Caco-2 (cell line): ENCODE measurements at places on chromosomes 6 and 20. TPM values are rescaled to one million over a fixed set of nuclear protein-coding genes. Genes with fewer than 3 reads are reported as not detected.

- peak overlapping the region; percentile 78 for H3K27ac ChIP-seq
- DNase-seq, result peak; percentile 78
- no peaks in the 10 kb centered on the region for H3K36me3 ChIP-seq
- H3K4me1 ChIP-seq, result peaks cover 41% of the 10 kb centered on the region
- no peak overlapping the region for H3K4me3 ChIP-seq
- no peaks in the 10 kb centered on the region for H3K27me3 ChIP-seq
These were observed 501.8 kb upstream of the SULF2 start for GRCh38 chr20:48287021-48287494.

The PHACTR1 gene
- total RNA-seq, result 0.41 and 0.67 TPM in 2 replicates

The FILIP1 gene
- total RNA-seq, result 0.07 TPM in 1 of 2 replicates, not detected in the other

DNA sequence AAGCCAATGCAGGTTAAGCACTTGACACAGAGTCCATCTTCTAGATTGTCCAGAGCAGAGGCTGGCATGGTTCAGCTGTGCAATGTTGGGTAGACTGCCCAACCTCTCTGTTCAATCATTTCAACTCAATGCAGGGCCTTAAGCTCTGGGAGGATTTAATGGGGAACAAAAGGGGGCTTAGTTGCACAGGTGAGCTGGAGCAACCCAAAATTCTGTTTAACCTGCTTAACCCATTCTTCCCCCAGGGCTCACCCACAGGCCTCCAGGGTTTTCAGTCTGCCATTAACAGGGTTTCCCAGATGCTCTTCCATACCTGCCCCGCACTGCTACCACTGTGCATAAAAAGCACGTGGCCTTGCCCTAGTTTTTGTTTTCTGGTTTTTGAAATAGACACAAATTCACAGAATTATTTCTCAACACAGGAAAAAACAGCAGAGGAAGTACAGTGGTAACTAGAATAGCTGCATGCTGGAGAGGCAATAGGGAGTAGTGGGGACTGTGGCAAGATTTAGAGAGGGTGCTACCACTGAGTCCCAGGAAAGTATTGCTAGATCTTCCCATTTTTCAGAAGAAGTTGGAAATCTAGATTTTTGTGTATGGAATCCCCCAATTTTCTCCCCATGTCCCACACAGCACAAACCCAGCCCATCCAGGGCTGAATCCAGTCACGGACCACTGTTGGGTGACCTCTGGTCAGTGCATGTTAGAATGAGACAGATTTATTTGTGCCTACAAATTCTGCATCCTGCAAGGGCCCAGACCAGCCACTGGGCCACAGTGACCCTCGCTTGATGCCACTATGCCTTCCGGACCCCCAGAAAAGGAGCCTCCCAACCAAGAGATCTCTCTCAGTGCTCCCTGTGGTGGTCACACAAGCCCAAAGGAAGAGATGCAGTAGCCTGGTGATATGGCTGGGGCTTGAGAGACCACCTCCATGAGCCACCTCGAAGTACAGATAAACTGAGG, 4.6 kb downstream of the PTGIS start:
- no peaks in the 10 kb centered on the region for H3K36me3 ChIP-seq
- no peak overlapping the region for H3K4me3 ChIP-seq
- H3K27ac ChIP-seq, result peak overlapping the region; percentile 2

The LY6G5C gene
- 2.0 and 2.9 TPM in 2 replicates for total RNA-seq

The DPPA5 gene
- not detected in 2 replicates for total RNA-seq

GRCh38 chr6:29758761-29759160, 35.5 kb downstream of the HLA-F start:
- H3K27ac ChIP-seq, result no peak overlapping the region
- no peak for DNase-seq
- H3K4me1 ChIP-seq, result no peaks in the 10 kb centered on the region
- H3K27me3 ChIP-seq, result no peaks in the 10 kb centered on the region

GRCh38 chr6:83367104-83367503, 63.7 kb downstream of the ME1 start:
- H3K36me3 ChIP-seq, result no peaks in the 10 kb centered on the region
- no peaks in the 10 kb centered on the region for H3K27me3 ChIP-seq
- no peaks in the 10 kb centered on the region for H3K4me1 ChIP-seq
- no peak overlapping the region for H3K4me3 ChIP-seq
- DNase-seq, result no peak
- H3K27ac ChIP-seq, result no peak overlapping the region

- no peaks in the 10 kb centered on the region for H3K36me3 ChIP-seq
- no peaks in the 10 kb centered on the region for H3K27me3 ChIP-seq
- no peak overlapping the region for H3K4me3 ChIP-seq
- no peaks in the 10 kb centered on the region for H3K4me1 ChIP-seq
- DNase-seq, result peak; percentile 56
- no peak overlapping the region for H3K27ac ChIP-seq
These were observed 41.5 kb upstream of the KCNQ5 start for GRCh38 chr6:72580281-72580940.

DNA sequence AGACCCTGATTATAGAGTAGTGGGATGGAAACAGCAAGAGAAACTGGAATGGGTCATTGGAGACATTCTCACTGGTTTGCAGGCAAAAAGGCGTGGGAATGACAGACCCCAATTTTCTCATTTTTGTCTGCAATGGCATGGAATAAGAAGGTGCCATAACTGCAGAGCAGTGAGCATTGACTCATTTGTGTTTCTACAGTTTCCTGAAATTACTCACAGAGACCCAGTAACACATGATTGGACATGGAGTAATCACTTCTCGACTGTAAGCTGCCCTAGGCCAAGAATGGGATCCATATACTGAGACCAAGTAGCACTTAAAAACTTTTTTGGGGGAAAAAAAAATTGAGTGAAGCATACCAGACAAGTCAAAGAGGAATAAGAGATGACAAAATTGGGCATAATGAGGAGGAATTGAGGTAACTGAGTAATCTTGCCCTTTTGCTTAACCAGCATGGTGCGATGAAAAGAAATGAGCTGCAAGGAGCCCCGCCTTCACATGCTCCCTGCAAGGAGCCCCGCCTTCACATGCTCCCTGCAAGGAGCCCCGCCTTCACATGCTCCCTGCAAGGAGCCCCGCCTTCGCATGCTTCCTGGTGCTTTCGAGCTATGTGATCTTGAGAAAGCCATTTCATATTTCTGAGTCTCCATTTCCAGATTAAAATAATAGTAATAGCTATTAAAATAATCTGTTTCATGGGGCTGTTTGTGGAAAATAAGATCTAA, 44.1 kb downstream of the NHSL1 start:
- no peak overlapping the region for H3K27ac ChIP-seq
- H3K36me3 ChIP-seq, result no peaks in the 10 kb centered on the region
- no peak overlapping the region for H3K4me3 ChIP-seq
- H3K4me1 ChIP-seq, result 0 out of 2 replicates have a peak, but pooled peaks cover 4% of the 10 kb centered on the region
- DNase-seq, result no peak

- DNase-seq, result no peak
- no peak overlapping the region for H3K27ac ChIP-seq
- no peak overlapping the region for H3K4me3 ChIP-seq
- no peaks in the 10 kb centered on the region for H3K27me3 ChIP-seq
These were observed 169.7 kb downstream of the HAO1 start for GRCh38 chr20:7770578-7770977.

The CENPQ gene
- total RNA-seq, result 12.4 and 13.4 TPM in 2 replicates

DNA sequence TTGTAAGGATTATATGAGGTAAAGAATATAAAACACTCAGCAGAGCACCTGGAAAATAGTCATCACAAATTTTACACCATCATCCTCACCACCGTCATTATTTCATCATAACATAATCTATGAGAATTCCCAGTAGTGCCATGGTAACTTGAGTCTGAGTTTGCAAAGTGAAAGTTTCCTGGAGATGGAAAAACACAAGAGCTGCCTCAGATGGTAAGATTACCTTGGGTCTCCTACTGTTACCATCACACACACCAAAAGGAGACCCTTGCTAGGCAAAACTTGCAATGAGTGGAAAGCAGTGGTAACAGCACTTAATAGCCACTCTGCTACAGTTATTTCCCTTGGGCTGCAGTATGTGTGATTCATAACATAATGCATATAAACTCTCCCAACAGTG, 589.8 kb downstream of the RNF144B start:
- H3K36me3 ChIP-seq, result no peaks in the 10 kb centered on the region
- no peak overlapping the region for H3K27ac ChIP-seq
- H3K4me3 ChIP-seq, result no peak overlapping the region
- H3K27me3 ChIP-seq, result no peaks in the 10 kb centered on the region
- no peaks in the 10 kb centered on the region for H3K4me1 ChIP-seq

- no peaks in the 10 kb centered on the region; the same call in 1 of the 2 replicates for H3K36me3 ChIP-seq
- peaks cover 36% of the 10 kb centered on the region for H3K4me1 ChIP-seq
- H3K27me3 ChIP-seq, result no peaks in the 10 kb centered on the region
- H3K27ac ChIP-seq, result peak overlapping the region; percentile 93
- H3K4me3 ChIP-seq, result no peak overlapping the region
These were observed 27.8 kb downstream of the SERPINB6 start for GRCh38 chr6:2943564-2943955.

DNA sequence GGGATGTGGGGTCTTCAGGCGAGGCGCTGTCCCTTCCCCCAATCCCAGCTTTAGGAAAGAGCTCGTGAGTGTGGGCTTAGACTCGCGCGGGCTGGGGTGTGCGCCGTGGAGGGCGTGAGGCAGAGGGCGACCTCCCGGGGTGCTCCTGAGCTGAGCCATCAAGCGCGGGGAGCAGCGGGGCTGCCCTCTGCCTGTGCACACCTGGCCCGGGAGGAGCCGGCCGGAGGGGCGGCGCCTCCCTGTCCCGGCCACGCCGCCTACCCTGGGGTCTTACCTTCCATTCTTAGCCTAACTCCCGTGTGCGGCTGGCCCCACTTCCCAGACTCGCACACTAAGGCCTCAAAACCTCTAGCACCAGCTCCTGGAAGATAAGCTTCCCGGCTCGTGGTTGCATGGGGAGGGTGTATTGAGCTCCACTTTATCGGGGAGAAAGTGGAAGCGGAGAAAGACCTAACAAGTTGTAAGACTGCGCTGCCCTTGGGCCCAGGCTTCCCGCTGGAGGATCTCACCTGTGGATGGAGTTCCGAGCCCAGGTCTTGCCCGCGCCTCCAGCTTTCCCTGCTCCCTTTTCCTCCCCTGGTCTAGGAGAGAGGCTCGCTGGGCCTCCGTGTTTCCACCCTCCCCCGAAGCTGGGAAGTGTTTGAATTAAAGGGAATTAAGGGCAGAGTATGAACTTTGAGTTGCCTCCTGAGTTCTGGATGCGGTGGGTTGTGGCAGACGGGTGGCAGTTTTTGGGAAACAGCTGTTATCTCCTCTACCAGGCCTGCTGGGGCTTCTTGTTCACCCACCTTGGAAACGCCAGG, 1.2 kb downstream of the DNMT3B start:
- H3K27me3 ChIP-seq, result no peaks in the 10 kb centered on the region
- H3K36me3 ChIP-seq, result no peaks in the 10 kb centered on the region
- peaks cover 25% of the 10 kb centered on the region for H3K4me1 ChIP-seq
- DNase-seq, result peak; percentile 67
- peak overlapping the region; percentile 87 for H3K4me3 ChIP-seq

- H3K36me3 ChIP-seq, result no peaks in the 10 kb centered on the region
- H3K27me3 ChIP-seq, result no peaks in the 10 kb centered on the region
- no peak overlapping the region for H3K4me3 ChIP-seq
- no peak overlapping the region for H3K27ac ChIP-seq
- H3K4me1 ChIP-seq, result no peaks in the 10 kb centered on the region
- DNase-seq, result no peak
These were observed 4.0 kb downstream of the MAP3K5 start for GRCh38 chr6:136788069-136788902.

DNA sequence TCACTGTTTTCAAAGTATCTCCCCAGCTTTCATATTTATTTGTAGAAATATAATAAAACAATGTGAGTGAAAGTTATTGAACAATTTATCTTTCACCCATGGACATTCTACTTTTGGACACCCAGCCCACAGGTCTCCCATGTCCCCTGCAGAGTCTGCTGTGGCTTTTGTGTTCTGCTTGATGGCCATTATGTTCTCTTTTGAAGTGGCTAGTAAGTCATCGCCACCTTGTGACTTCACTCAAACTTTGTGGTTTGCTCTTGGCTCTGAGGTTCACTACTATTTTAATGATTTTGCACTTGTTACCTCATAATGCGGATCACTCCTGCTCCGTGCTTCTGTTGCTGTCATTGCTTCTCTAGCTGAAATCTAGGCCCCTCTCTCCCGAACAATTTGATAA, 10.2 kb upstream of the DEFB113 start:
- H3K27me3 ChIP-seq, result no peaks in the 10 kb centered on the region
- no peaks in the 10 kb centered on the region for H3K36me3 ChIP-seq
- no peak overlapping the region for H3K27ac ChIP-seq

DNA sequence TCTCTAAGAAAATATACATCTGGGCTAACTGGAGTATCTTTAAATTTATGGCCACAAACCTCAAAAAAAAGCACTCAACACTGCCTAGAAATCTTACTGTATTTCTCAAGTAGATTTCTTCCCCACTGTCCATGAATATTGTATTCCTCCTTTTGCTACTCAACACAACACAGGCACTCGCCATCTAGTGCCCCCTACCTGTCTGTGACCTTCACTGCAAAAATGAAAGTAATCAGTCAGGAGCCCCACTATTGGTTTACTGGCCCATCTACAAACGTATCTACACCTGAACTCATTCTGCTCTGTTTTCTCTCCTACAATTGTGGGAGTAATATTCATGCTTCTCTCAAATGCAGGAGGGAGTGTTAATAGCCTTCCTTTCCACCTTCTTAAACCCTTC, 58.3 kb downstream of the LY86 start:
- DNase-seq, result no peak
- H3K27ac ChIP-seq, result no peak overlapping the region
- no peaks in the 10 kb centered on the region for H3K36me3 ChIP-seq
- no peaks in the 10 kb centered on the region for H3K27me3 ChIP-seq

DNA sequence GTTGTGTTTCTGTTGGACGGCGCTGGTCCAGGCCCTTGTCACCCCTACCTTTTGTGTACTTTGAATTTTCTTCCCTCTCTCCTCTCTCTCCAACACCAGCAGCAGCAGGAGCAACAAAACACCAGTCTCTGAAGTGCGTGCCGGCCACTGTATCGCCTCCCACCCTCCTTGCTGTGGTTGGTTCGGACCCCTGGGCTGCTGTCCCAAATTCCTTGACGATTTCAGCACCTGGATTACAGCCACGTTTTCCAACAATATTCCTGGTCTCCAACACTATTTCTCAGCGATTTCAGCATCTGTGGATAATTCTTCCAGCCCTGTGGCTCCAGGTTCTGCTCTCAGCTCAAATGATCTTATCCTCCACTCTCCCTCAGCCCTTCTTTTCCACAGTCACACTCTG, 11.8 kb downstream of the MAS1 start:
- no peaks in the 10 kb centered on the region; the same call in 1 of the 2 replicates for H3K27me3 ChIP-seq
- no peaks in the 10 kb centered on the region for H3K36me3 ChIP-seq

The BTN1A1 gene
- 7.3 and 8.3 TPM in 2 replicates for total RNA-seq

The GSTA4 gene
- total RNA-seq, result 29.5 and 30.3 TPM in 2 replicates

The BAG2 gene
- 9.5 and 10.4 TPM in 2 replicates for total RNA-seq

DNA sequence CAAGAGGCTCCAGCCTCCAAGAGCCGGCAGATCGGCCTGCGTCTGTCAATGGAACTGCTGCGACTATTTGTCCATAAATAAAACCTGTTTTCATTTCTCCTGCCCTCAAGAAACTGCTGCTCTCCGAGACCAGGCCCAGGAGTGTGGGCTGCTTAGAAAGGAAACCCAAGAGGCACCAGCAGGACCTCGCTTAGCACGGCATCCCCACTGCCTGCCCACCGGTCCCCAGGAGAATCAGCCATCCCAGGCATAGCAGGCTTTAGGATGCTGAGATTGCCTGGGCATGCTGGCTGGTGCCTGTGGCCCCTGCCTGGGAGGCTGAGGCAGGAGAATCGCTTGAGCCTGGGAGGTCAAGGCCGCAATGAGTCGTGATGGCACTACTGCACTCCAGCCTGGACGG, 17.6 kb downstream of the NTSR1 start:
- no peaks in the 10 kb centered on the region for H3K36me3 ChIP-seq
- H3K4me3 ChIP-seq, result no peak overlapping the region
- peaks cover 15% of the 10 kb centered on the region for H3K27me3 ChIP-seq
- no peaks in the 10 kb centered on the region for H3K4me1 ChIP-seq
- DNase-seq, result no peak
- no peak overlapping the region for H3K27ac ChIP-seq

- no peak overlapping the region for H3K4me3 ChIP-seq
- H3K27me3 ChIP-seq, result no peaks in the 10 kb centered on the region
These were observed 193.3 kb downstream of the SASH1 start for GRCh38 chr6:148535976-148536375.
